ENCODE measurements at places on chromosomes 3 and 15.
A peak's percentile ranks its signal among the peaks of the same experiment; 100 is the strongest.

DNA sequence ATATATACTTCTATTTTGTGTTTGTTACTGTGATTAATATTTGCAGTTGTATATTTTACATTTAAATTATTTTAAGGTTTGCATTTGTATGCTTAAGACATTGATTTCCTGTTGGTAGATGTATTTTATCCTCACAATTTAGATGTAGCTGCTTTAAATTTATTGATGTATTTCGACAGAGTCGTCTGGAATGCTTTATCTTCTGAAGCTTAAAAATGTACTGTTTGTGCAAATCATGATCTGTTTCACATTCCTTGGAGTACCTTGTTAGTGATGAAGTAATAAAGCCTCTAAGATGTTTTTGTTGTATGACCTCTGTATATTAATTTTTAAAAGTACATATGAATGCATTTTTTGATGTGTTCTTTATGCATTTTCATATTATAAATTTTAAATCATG is 1.9 kb downstream of the CHD2 start:
- DNase-seq, result no peak

- no peak for DNase-seq
Measured at GRCh38 chr3:8550611-8551010, 49.0 kb downstream of the LMCD1 start.

GRCh38 chr3:193905541-193906396 is 230.2 kb upstream of the HES1 start:
- no peak for DNase-seq

DNA sequence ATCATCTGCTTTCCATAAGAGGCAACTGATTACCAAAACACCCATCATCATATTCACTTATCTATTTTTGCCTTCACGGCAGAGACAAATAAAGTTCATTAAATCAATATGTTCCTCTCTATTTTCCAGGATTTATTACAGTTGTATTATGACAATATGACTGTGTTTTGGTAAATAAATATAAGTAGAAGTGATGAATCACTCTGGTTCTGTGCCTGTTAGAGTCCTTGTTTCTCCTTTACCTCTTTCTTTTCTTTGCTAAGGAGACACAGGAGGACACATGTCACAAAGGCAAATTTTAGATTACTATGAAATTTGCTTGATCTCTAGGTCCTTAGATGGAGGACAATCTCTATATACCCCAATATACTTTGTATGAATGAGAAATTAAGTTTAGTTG is 152.6 kb upstream of the PLSCR5 start:
- DNase-seq, result no peak

- DNase-seq, result no peak
Measured at GRCh38 chr3:39011191-39011736, 40.5 kb downstream of the SCN11A start.

GRCh38 chr15:71472566-71472965 is 337.8 kb upstream of the NR2E3 start:
- no peak for DNase-seq

DNA sequence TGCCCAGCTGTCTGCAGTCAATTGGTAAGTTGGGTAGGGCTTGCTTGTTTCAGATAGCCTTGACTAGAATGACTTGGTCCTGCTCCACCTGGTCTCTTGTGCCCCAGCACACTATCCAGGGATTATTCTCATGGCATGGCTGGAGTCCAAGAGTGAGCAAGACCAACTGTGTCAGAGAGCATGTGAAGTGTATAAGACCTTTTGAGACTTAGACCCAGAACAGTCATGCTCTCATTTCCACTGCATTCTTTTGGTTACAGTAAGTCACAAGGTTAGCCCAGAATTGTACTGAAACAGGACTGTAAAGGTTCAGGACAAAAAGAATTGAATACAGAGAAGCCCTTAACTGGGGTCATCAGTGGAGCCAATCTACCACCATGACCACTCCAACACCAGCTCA is 650.8 kb upstream of the ADAMTS9 start:
- no peak for DNase-seq

- no peak for DNase-seq
Measured at GRCh38 chr15:100725121-100726069, 123.0 kb downstream of the ASB7 start.

DNA sequence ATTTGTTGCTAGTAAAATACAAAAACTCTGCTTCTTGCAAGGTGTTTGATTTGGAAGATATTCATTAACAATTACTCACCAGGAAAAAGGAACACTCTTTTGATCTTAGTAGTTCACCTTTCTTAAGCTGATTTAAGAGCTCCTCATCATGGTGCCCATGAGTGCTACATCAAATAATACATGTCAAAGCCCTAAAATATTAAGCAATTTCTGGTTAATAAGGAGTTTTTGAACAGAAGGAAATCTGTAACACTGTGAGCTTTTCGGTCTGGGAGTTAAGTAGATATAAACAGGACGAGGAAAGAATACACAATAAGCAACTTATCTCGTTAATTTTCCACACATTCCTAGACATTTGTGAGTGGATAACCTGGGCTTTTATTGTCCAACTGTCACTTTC is 83.9 kb upstream of the DCBLD2 start:
- no peak for DNase-seq

- DNase-seq, result no peak
Measured at GRCh38 chr3:139974809-139975425, 39.9 kb downstream of the CLSTN2 start.

DNA sequence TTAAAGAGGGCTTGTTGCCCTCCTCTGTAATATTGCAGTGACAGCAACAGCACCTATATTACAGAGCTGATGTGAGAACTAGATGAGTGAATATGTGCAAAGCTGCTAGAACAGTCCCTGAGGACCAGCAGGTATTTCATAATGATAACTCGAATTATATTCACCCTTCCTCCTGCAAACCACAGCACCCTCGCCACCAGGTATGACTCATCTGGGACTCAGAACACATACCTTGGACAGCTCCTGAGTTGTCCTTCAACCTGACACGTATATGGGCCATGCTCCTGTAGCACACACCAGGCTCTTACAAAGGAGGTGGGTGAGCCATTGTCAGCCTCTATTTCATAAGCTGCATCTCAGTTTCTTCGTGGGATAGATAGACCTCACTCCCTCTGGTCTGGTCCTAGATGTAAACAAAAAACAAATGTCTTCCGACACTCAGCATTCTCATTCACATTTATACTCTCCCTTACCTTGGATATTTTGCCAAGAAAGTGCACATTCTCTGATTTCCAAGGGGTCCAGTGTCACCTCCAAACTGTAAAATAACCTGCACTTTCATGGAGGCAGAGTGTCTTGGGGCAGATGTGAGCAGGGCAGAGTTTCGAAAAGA is 124.5 kb downstream of the TLE3 start:
- no peak for DNase-seq

DNA sequence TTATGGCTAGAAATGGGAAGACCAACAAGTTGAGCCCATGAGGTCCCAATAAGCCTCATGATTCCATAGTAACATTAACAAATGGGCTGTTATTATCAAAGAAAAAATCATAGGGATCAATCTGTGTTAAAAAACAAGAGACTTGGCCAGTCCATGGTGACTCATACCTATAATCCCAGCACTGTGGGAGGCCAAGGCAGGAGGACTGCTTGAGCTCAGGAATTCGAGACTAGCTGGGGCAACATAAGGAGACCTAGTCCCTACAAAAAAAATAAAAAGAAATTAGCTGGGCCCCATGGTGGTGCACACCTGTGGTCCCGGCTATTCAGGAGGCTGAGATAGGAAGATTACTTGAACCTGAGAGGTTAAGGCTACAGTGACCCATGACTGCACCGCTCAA is 124.8 kb downstream of the DMXL2 start:
- DNase-seq, result no peak

DNA sequence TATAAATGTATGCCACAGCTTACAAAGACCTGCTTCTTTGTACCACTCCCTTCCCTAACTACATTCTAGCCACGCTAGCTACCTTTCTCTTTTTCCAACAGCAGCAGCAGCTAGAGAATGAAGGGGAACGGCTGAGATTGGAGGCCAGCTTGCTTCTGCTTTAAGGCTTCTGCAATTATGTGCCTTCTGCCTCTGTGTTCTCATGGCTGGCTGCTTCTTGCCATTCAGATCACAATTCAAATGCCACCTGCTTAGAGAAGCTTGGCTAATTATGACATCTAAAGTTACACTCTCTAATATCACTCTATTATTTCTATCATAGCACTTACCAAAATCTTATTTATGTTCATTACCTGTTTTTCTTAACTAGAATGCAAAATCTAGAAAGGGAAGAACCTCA is 95.2 kb downstream of the RYK start:
- DNase-seq, result no peak

GRCh38 chr15:68298882-68299381 is 21.4 kb downstream of the FEM1B start:
- DNase-seq, result no peak

GRCh38 chr3:10551821-10552630 is 46.6 kb upstream of the ATP2B2 start:
- DNase-seq, result peak; percentile 76

DNA sequence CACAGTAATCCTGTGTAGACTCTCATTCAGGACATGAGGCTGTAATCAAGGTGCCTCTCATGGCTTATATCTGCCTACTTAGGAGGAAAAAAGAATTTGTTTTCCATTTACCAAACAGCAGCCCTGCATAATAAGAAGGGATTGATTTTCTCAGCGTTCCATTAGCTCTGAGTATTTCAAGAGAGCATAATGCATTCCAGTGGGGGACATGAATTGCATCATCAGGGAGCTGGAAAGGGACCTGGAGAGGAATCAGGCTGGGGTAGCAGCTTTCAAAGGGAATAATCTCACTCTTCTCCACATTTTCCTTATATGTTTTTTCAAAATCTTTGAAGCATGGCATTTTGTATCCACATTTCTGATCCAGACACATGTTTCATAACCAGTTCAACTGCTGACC is 150.6 kb upstream of the ANKRD28 start:
- DNase-seq, result no peak

GRCh38 chr3:108127301-108127988 is 36.6 kb upstream of the CD47 start:
- no peak for DNase-seq

DNA sequence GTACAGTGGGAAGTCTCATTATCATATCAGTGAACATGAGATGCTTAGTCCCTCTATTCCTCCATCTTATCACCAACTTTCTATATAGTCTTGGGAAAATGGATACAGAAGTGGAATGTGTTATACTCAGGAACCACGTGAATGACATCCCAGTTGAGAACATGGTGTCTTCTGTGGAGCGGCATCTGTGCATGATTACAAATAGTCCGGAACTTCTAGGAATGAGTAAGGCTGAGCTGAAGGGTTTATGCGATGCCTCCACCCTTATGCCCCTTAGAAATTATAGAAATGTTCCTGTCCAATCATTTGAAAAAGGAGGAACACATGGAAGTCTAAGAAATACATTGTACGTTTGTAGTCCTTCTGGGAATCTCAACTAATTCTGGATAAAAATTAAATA is 64.8 kb upstream of the TMEM108 start:
- no peak for DNase-seq

- no peak for DNase-seq
Measured at GRCh38 chr15:37209041-37209363, 108.7 kb upstream of the MEIS2 start.

DNA sequence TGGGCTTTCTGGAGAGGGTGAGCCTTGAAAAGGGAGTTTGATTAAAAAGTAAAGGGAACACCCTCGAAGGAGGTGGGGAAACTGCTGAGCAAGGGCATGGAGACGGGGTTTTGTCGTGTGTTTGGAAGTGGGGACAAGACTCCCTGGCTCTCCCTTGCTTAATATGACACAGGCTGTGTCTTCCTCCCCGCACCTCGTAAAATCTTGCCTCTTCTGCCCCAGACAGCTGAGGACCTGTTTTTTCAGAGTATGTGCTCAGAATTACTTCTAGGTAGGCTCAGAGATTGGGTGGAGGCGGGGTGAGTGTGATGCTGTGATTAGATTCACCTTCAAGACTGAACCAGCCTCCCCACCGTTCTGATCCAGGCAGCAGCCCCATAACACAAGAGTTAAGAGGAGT is 244.4 kb upstream of the TLE3 start:
- no peak for DNase-seq

DNA sequence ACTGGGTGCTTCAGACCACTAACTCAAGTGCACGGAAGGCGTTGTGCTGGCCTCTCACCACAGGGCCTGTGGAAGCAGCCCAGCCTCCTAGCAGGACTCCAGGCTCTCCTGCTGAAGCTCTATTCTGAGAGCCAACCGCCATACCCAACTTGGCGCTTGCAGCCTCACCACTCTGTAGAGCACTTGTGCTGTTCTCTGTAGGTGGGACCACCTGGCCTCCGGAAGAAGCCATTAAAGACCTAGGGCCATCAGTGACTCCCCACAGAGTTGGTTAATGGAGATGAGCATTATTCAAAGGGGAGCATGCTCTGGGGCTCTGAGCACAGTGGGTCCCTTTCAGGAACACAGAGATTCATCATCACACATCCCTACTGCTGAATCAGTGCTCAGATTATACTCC is 50.9 kb downstream of the C3orf85 start:
- DNase-seq, result no peak

GRCh38 chr15:44734839-44735481 is 1.4 kb upstream of the TRIM69 start:
- no peak for DNase-seq

DNA sequence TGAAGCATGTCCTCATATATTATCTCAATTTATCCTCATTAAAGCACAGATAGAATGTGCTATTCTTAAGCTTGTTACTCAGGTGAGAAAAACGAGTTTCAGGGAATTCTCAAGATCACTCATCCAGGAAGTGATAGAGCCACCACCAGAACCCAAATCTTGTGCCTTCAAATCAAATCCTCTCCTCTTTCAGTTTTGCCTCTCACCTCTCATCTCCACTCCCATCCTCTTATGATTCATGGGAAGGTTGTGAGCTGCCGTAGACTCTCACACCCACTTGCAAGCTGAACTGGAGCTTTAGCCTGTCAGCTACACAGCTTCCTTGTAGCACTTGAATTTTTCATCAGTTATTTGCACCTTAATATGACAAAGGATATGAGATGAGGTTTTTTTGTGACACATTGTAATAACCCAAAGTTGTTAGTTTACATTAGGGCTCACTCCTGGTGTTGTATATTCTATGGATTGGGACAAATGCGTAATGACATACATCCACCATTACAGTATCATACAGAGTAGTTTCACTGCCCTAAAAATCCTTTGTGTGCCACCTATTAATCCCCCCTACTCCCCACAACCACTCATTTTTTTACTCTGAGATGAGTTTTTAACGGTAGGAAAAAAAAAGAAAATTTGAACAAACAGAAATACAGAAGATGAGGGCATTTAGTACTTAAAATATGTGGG is 25.7 kb downstream of the GPR15 start:
- no peak for DNase-seq

GRCh38 chr15:81327516-81327915 is 3.6 kb upstream of the STARD5 start:
- no peak for DNase-seq

DNA sequence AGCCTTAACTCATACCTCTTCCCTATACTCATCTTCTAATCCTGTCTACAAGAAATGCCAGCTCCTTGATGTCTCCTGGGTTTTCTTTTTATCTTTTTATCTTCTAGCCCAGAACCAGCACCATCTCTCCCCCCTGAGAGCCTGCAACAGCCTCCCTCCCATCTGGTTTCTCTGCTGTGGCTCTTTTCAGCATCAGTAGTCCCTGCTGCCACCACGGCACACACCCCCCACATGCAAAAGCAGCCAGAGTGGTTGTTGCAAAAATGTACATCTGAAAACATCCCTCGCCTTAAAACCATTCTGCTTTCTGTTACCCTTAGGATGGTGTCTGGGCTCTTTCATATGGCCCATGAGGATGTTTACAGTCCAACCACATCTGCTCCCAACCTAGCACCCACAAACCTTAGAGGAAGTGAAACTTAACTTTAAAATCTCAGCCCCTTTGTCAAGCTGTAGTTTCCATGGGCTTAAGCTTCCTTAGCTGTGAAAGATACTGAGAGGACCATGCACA is 775 bp downstream of the TTC21A start:
- DNase-seq, result no peak

- DNase-seq, result no peak
Measured at GRCh38 chr3:187725653-187726370, 19.5 kb downstream of the BCL6 start.

All from activated CD8-positive, alpha-beta memory T cell treated with anti-CD3 and anti-CD28 coated beads for 4 hours (primary cell).